Muscle of arm (tissue), 14 donors: ENCODE measurements at places on chromosomes 7 and 10. TPM values are rescaled to one million over a fixed set of nuclear protein-coding genes. Genes with fewer than 3 reads are reported as not detected.

Gene OPN1SW
- 2.3 TPM for polyA plus RNA-seq

- DNase-seq: no peak
These were observed 193.3 kb upstream of the PHF14 start for GRCh38 chr7:10780400-10780747.

DNA sequence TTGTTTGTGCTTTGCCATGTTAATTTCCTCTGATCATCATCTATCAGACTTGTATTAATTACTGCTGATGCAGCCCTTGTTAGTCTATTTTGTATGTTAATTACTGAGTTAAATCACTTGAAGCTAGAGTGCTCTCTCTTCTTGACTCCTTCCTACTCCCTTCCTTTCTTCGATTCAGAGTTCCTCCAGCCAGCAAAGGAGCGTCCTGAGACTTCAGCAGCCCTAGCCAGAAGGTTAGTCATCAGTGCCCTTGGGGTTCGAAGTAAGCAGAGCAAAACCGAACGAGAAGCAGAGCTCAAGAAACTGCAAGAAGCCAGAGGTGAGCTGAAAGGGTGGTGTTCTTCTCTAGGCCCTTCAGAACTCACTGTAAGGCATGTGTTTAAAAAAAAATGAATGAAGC, 32.1 kb downstream of the LOXL4 start:
- no peak for DNase-seq

- DNase-seq: peak; percentile 89
These were observed 155.5 kb downstream of the COBL start for GRCh38 chr7:51160990-51161615.

- no peak for DNase-seq
These were observed 92.5 kb upstream of the INHBA start for GRCh38 chr7:41795276-41795833.

DNA sequence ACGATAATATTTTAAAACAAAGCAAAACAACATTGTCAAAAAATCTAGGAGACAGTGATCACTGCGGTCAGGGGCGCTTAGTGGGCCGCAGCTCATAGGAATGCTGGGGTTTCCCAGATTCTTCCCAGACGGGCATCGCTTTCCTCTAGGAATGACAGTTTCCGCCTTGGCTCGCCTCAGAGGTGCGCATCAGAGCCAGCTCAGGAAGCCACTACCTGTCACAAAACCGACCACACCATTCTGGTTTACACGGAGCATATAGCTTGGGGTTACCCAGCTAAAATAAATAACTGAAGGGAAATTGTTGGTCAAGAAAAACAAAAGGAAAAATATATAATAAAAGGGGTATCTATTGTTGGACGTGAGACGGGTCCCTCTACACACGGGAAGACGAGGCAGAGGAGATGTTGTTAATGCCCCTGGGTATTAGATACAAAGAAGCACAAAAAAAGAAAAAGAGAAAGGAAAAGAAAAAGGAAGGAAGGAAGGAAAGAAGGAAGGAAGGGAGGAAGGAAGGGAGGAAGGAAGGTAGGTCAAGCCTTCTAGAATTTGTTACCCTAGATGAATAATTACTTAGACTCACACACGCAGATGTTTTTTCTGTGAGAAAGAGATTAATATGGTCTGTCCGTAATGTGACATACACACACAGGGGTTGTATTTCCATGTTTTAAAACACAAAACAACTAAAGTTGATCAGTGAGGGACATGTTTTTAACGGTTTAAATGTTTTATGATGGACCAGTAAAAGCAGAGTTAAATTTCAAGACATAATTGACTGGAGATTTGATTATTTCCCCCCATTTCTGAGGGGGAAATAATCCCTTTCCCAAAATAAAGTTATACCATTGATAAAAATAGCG, 292.4 kb upstream of the NFE2L3 start:
- DNase-seq: no peak
